ENCODE measurements at places on chromosomes 1 and 21. TPM values are rescaled to one million over a fixed set of nuclear protein-coding genes. Genes with fewer than 3 reads are reported as not detected.

DNA sequence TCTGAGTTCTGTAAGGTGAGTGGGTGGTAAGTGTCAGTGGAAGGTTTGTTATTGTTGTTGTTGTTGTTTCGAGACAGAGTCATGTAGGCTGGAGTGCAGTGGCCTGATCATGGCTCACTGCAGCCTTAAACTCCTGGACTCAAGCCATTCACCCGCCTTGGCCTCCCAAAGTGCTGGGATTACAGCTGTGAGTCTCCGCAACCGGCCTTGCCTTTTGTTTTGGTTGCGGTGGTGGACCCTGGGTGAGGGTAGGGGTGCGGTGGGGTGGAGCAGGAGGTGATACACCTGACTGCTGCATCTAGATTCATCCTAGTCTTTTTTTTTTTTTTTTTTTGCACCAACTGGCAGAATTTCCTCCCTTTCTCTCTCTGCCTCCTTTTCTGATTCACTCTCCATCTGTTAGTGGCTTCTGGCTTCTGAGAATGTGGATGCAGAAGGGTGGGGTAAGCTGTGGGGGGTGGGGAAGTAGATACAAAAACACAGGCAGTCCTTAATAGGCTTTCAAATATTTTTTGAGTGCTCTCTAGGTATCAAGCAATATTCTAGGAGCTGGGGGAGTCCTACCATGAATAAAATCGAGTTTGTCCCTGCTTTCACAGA, 4.6 kb upstream of the GMEB1 start:
- no peak for DNase-seq

GRCh38 chr1:38623529-38623928, 236.0 kb downstream of the RRAGC start:
- DNase-seq = no peak

GRCh38 chr1:98325646-98326440, 335.7 kb upstream of the SNX7 start:
- peak; percentile 91 for DNase-seq

GRCh38 chr1:183620311-183620710, 15.3 kb downstream of the ARPC5 start:
- DNase-seq = no peak

KCNK2 gene
- 0.60 TPM for total RNA-seq

C4BPB gene
- total RNA-seq = not detected

Measured in H4 (cell line).